ENCODE measurements at places on chromosomes 5 and 9.
A peak's percentile ranks its signal among the peaks of the same experiment; 100 is the strongest.

- no peak for DNase-seq
Measured at GRCh38 chr5:8376478-8376877, 507.5 kb downstream of the MTRR start.

- DNase-seq, result no peak
Measured at GRCh38 chr5:171868236-171868635, 82.6 kb downstream of the SMIM23 start.

- DNase-seq, result no peak
Measured at GRCh38 chr5:93415819-93416218, 165.2 kb downstream of the NR2F1-AS1 start.

DNA sequence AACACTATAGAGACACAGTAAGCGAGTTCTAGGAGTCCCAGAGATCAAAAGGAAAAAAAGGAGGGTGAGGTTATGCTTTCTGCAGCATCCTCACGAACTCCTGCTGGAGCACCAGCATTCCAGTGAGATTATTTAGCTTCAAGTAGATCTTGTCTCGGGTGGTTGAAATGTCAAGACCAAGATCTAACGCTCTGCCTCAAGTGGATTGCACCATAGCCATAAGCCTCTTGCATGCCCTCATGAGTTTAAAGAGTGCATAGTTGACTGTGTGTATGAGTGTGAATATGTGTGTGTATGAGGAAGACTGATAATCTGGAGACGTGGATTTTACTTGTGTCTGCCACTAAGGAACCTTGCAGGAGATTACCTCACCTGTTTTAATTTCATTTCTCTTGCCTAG lies 335.3 kb upstream of the ADAMTSL1 start:
- DNase-seq, result no peak

DNA sequence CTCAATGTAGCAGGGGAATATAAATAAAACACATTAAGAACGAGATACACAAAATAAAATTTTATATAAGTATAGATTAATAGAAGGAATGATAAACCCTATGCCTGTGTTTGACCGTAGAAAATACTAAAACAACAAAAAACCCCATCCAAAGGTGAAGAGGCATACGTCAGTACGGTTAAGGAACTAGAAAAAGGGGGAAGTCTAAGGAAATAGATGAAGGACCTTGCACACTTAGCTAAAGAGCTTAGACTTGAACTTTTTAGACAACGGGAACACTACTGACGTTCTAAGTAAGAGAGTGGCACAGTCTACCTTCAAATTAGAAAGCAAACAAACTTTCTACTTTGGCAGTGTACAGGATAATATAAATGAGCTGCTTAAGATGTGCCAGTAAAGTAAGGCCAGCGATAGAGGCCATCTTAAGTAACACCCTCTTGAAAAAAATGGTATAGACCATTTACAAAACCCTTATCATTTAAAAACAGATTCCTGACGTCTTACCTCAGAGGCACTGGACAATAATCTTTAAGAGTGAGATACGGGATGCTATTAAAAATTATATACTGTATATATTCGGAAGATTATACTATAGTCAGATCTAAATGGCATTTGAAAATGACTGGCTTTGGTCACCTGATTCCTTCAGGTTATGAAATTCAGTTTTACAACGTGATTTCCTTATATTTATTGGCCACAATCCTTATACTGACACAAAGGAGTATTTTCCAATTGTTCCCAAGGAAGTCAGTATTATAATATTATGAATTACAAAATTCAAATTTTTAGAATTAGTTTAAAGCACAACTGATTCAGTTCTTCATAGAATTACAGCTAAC lies 8.5 kb downstream of the PANK3 start:
- no peak for DNase-seq

- DNase-seq, result no peak
Measured at GRCh38 chr9:70466976-70467561, 52.6 kb upstream of the KLF9 start.

- DNase-seq, result peak; percentile 73
Measured at GRCh38 chr5:145362266-145362665, 472.9 kb downstream of the PRELID2 start.

DNA sequence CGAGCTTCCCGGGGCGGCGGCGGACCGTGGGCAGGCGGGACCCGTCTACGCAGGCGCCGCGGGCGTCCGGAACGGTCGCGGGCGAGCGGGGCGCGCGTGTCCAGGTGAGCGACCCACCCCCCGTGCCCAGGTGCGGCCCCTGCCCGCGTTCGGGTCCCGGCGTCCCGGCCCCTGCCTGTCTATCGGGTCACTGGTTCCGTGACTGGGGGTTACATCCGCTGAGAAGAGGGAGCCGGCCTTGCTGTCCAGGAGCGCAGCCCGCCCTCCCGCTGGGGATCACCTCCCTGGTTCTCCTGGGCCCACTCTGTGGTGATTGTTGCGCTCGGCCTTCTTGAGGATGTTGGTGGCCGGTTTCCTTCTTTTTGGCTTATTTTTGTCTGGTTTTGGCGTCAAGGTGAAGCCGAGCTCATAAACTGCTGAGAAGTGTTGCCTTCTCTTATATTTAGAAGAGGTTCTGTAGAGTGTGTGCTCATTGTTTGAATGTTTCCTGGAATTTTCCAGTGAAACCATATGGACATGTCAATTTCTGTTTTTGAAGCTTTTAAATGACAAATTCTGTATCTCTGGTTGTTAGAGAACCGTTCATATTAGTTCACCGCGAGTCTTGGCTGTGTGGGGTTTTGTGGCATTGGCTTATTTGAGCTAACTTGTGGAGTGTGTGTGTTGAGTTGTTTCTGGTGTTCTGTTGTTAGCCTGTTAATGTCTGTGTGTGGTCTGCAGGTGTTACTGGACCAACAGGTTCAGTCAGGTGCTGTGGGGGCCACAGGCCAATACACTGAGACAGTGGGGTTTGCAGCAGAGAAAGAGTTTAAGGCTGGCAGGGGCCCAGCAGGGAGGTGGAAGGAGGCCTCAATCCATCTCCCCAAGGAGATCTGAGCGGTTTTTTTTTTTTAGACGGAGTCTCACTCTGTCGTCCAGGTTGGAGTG lies 621 bp downstream of the CEP72 start:
- DNase-seq, result no peak

- no peak for DNase-seq
Measured at GRCh38 chr5:152855441-152855840, 450.4 kb upstream of the NMUR2 start.

DNA sequence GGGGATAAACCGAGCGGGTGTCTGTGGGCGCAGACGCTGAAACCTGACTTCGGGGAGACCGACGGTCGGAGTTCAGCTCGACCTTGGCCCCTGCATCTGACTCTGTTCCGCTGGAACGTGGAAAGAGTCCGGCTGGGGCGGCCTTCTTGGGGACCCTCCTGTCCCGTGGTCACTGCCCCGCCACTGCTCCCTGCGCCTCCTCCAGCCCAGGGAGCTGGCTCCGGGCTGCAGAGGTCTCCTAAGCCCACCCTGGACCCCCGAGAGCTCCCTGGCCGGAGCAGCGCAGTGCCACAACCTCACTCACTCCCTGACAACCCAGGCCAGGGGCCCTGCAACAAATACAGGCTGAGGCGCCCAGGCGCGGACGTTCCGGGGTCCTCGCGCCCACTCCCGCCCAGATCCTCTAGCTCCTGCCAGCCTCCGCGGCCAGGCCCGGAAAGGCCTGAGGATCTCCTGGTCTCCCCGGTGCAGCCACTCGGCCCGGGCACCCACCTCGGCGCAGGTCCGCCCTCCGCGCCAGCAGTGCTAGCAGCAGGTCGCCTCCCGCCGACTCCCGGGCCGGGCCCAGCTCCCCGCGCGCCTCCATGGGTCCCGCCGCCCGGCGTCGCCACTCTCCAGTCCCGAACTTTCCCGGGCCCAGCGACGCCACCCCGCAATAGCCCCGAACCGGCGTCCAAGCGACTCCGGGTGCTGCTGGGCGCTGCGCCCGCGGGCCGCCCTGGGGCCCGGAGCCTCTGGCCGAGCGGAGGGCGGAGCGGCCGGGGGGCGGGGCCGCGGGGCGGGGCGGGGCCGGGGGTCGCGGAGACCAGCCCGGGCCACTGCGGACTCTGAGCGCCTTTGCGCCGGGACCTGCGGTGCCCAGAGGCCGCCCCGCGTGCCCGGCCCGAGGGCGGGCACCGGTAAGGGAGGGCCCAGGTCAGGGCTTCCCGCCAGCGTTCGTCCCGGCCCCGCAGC lies 2.2 kb downstream of the LHX3 start:
- no peak for DNase-seq

- DNase-seq, result no peak
Measured at GRCh38 chr9:90864779-90865178, 63.2 kb downstream of the SYK start.

DNA sequence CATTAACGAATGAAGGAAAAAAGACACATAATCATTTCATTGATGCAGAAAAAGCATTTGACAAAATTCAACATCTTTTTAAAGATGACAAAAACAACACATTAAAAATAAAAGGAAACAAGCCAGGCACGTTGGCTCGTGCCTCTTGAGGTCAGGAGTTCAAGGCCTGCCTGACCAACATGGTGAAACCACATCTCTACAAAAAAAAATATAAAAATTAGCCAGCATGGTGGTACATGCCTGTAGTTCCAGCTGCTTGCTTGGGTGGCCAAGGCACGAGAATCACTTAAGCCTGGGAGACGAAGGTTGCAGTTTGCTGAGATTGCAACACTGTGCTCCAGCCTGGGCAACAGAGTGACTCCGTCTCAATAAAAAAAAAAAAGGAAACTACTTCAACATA lies 77.0 kb downstream of the ERCC6L2 start:
- DNase-seq, result no peak

DNA sequence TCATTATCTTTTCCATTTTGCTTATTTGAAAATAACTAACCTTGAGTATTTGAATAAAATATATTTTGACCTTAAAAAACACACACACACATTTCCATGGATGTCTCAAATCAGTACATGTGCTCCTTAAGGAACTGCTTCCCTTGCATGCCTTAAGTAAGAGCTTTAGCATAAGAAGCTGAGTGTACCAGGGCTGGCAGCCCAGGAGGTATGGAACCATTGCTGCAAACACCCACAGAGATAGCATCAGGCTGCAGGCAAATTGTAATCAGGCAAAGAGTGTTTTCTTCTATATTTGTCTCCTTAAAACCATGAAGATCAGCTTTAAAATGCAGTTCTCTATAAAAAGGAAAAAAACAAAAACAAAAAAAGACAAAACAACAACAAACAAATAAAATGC lies 160.6 kb downstream of the PLK2 start:
- DNase-seq, result no peak

DNA sequence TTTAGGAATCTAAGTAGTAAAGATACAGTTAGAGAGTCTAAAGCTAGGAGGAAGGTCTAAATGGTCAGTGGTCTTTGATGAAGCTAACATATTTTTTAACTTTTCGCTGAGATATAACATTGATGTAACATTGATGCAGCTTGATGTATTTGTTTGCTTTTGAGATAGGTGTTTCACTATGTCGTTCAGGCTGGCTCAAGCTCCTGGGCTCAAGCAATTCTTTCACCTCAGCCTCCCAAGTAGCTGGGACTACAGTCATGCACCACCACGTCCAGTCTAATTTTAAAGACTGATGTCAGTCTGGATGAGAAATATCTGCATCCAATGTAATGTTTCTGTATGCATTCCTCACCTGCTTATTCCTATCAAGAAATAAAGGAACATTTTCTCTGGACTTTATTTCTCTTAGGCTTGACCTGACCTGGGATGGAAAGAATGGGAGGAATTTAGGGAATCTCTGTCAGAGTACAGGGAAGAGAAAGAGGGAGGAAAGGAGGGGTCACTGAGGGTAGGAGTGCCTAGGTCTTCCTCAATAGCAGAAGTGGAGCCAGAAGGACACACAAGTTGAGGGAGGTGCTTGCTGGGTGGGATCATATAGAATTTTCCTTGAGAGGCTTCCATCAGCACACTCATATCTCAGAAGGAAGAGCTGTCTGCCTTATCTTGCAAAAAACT lies 101.5 kb upstream of the GPBP1 start:
- DNase-seq, result peak; percentile 13

DNA sequence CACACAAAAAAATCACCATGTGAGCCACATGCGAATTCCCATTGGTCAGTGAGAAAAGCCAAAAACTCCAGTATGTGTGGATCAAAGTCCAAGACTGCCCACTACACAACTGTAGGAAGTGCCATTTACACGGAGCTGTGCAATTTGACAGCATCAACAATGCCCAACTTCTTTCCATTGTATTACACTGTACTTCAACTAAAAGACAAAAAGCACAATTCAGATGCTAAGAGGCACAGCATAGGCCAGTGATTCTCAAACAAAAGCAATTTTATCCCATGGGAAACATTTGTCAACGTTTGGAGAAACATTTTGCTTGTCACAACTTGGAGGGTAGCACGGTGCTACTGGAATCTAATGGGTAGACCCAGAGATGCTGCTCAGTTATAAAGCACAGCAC lies 39.8 kb downstream of the IARS1 start:
- DNase-seq, result no peak

DNA sequence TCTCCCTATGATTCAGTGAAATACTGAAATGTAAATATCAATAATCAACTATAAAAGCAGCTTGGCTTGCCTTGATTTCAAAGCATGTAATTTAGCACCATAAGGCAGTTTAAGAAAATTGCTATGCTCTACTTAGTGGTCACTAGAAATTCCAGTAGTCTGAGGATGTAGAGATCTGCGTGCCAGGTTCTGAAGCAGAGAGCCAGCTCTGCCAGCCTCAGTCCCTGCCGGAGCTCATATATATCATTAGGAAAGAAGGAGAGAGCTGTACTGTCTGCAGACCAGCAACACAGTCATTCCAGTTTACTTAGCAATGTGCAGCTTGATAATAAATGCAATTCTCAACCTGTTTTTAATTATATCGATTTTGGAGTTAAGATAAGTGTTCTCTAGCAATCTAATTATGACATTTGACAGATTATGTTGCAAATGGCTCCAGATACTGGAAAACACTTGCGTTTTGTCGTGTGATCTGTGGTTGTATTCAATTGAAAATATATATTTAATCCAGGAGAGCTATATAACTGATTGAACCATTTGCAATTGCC lies 540.5 kb downstream of the CTNND2 start:
- no peak for DNase-seq

GRCh38 chr9:33851301-33851700 lies 34.3 kb downstream of the UBE2R2 start:
- DNase-seq, result no peak

DNA sequence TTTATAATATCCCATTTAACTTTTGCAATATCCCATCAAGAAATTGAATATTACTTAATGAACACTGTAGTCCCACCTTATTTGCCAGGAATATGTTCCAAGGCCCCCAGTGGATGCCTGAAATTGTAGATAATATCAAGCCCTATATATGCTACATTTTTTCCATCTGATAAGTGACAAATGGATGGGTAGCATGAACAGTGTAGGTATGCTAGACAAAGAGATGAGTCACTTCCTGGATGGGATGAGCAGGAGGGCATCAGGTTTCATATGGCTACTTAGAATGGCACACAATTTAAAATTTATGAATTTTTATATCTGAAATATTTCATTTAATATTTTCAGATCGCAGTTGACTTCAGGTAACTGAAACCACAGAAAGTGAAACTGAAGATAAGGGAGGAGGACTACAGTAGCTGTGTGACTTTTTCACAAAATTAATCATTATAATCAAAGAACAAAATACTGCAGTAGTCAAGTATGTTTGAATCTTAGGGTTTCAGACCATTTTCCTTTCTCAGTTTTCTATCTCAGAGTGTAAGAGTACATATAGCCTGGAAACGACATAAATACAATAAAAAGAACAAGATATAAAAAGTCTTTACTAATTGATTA lies 636.4 kb upstream of the ARRDC3 start:
- DNase-seq, result no peak

Measured in epithelial cell of proximal tubule (primary cell).